Stimulated activated naive CD8-positive, alpha-beta T cell treated with anti-CD3 and anti-CD28 coated beads, Interleukin-15, amount 100 ng/mL, for 72 hours (primary cell): ENCODE measurements at places on chromosomes 1 and 21.

DNA sequence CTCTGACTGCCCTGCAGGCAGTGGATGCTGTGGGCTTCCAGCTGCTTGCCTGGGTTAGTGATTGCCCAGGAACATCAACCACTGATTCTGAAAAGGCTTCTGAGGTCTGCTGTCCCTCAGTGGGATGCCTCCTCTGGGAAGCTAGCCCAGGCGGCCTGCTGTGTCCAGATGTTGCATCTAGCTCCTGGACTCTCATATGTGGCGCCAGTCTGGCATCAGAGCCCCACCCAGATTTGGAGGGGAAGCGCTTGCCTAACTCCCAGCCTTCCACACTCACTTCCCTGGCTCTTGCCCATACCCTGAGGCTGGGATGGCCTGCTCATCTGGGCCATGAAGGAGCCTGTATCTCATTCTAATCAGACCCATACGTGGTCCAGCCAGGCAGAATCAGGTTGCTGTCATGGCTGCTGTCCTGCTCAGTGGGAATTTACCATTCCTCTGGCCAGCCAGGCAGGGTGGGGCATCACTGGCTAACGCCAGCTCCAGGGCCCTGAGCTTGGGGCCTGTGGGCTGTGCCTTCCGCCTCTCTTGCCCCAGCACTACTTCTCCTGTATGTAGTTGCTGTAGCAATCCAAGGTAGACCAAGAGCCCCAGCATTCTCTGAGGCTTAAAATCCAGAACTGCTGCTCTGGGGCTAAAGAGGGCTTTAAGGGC, 4.1 kb downstream of the CSF1 start:
- no peak for DNase-seq

- no peak for DNase-seq
Observed at GRCh38 chr1:9331558-9332346, 39.1 kb downstream of the SPSB1 start.

DNA sequence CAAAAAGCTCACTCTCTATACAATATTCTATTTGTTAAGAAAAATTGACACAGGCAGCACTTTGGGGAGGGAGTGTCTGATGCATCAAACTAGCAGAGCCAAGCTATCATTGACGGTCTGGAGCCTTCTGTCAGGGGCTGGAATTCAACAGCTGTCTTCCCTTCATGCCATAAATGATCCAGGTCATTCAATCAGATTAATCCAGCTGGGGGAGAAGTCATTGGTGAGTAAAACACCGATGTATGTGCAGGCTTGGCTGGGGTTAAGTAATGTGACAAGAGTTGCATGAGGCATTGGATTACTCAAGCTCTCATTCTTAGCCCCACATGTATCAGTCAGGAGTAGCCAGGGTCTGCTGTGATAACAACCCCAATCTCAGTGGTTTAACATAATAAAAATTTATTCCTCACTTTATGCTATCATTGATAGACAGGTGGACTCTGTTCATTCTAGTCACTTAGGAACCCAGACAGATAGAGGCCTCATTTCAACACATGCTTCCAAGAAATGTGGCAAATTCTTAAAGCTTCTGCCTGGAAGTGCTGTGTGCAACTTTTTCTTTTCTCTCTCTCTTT, 118.1 kb upstream of the GADD45A start:
- DNase-seq = no peak

DNA sequence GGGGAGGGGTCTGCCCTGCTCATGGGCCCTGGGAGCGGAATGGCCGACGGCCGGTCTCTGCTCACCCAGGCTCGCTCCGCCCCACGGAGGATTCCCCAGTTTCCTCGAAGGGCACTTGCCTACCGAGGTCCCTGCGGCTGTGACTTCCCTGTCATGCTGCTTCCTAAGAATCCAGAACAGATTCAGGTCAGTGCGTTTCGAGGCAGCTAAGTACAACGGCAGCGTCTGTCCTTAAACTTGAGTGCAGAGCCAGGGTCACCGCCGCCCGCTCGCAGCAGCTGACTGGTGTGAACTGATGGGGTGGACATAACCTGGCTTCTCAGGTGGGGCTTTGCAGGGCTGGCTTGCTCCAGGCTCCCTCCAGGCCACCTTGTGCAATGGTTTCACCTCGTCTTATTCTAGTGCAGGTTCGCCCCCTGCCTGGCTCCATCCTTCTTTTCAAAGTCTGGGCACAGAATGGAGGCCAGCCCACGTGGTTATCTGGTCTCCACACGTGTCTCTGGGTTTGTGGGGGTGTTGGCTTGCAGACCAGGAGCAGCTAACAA, 7.6 kb upstream of the C1orf174 start:
- no peak for DNase-seq

GRCh38 chr1:112375701-112376100, 20.3 kb upstream of the CTTNBP2NL start:
- no peak for DNase-seq

- DNase-seq = no peak
Observed at GRCh38 chr1:215911406-215911968, 344.4 kb downstream of the KCTD3 start.

- DNase-seq = no peak
Observed at GRCh38 chr1:185561629-185562028, 172.6 kb upstream of the HMCN1 start.

GRCh38 chr1:87902830-87903229, 574.1 kb downstream of the LMO4 start:
- no peak for DNase-seq

DNA sequence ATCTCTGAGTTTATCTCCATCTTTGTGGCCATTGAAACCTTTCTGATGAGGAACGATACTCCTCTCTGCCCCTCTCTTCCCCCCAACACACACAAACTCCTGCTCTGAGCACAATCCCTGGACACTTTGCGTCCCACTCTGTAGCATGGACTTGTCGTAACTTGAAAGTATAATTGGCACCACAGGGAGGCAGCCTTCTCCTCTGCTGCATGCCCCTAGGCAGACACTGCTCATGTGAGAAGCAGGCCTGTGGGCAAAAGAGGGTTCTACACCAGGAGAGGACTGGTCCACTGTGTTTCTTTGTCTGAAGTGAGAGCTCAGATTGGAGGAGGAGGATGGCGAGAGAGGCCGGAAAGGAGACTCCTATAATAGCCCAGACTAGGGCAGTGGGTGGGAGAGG, 3.8 kb upstream of the PARS2 start:
- DNase-seq = peak; percentile 5
